ENCODE measurements at places on chromosomes 11 and 22. TPM values are rescaled to one million over a fixed set of nuclear protein-coding genes. Genes with fewer than 3 reads are reported as not detected.

GRCh38 chr22:36954251-36955014 lies 41.0 kb downstream of the CSF2RB start:
- H3K27ac ChIP-seq: no peak overlapping the region
- no peak for DNase-seq
- no peaks in the 10 kb centered on the region for H3K36me3 ChIP-seq

- H3K4me1 ChIP-seq: no peaks in the 10 kb centered on the region
- no peak for DNase-seq
- no peaks in the 10 kb centered on the region for H3K36me3 ChIP-seq
- no peak overlapping the region for H3K27ac ChIP-seq
- no peaks in the 10 kb centered on the region for H3K27me3 ChIP-seq
These were observed 29.4 kb downstream of the ARFGAP2 start for GRCh38 chr11:47147250-47147649.

DNA sequence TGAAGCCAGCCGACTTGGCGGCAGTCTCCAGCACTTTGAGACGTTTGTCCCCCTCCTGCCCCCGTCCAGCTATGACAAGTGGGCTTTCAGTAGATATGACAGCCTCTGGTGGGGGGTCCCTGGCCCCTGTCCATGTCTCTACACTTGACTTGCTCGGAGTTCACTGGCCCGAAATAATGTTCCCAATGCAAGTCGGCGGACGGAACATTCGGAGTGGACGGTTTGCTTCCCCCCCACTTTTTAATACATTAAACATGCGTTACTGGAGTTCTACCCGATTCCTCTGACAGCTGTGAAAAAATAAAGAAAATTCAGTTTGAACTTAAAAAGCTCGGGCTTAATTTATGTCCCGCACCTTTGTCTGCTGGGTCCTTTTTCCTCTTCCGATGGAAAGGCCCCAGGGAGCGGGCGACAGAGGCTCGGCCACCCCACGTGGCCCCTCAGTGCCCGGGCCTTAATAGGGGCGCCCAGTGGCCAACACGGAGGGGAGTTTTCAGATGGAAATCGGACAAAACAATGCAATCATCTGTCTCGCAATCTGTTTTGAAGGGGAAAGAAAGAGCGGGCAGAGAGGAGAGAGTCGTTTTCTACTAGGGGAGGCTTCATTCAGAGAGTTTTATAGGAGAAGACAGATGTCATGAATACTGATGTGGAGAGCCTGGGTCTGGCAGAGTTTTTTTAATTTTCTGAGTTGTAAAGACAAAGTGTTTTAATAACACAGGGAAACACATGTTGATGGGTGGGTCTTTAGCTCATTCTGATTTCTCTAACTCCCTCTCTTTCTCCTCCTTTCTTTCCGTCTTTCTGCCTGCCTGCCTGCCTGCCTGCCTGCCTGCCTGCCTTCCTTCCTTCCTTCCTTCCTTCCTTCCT lies 50.2 kb downstream of the SMIM38 start:
- H3K27me3 ChIP-seq: no peaks in the 10 kb centered on the region
- H3K27ac ChIP-seq: no peak overlapping the region
- H3K36me3 ChIP-seq: no peaks in the 10 kb centered on the region
- no peak overlapping the region for H3K4me3 ChIP-seq
- DNase-seq: no peak

- no peak overlapping the region for H3K27ac ChIP-seq
- no peak overlapping the region for H3K4me3 ChIP-seq
- peaks cover 76% of the 10 kb centered on the region for H3K36me3 ChIP-seq
- H3K27me3 ChIP-seq: no peaks in the 10 kb centered on the region
- no peak for DNase-seq
- no peaks in the 10 kb centered on the region for H3K4me1 ChIP-seq
These were observed 27.0 kb downstream of the NAT10 start for GRCh38 chr11:34132261-34132965.

OVOL1 gene
- polyA plus RNA-seq: not detected

Data from CD14-positive monocyte (primary cell).